Omental fat pad (tissue), 4 donors: ENCODE measurements at places on chromosomes 4 and X.

DNA sequence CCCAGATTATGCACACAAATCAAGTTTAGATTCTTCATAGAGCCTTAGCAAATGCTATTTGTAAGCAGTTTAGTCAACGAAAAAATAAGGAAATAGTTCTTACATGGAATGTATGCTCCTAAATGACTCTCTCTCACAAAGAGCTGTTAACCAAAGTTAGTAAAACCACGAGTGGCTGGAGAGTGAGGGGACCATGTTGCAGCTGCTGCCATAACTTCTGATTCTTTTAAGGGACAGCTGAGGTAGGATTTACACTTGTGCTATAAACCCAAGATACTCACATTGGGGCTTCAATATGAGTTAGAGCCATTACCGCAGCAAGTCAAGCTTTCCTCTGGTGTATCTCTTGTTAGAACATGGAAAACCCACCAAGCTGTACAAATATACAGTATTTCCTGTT lies 2.7 kb downstream of the DOCK11 start:
- no peak for DNase-seq

DNA sequence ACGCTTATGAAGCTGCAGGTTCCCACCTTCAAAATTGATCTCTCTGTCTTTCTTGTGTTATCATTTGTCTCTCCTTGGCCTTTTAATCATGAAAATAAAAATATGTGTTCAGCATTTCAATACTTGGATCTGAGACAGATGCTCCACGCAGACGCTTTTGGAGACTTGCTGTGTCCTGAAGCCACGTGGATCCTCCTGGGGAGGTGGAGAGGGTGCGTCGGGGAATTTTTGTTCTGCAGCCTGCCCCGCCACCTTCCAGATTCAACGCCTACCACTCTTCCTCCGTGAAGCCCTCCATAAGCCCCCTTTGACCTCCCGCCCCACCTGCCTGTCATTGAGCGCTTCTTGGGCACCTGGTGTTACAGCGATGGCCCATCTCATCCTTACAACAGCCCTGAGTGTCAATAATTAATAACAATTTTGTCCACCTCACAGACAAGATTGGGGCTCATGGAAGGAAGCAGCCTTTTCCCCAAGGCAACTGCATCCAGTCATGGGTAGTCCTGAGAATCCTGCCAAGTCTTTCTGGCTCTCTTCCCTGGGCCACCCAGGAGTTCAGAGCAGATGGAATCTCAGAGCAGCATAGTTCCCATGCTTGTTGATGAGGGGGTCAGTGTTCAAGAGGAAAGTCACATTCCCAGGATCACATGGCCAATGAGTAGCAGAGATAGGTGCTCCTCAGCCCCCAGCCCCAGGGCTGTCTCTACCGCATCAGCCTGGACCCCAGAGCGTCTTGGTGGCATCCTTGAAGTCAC lies 172.6 kb upstream of the PSAPL1 start:
- no peak for DNase-seq

DNA sequence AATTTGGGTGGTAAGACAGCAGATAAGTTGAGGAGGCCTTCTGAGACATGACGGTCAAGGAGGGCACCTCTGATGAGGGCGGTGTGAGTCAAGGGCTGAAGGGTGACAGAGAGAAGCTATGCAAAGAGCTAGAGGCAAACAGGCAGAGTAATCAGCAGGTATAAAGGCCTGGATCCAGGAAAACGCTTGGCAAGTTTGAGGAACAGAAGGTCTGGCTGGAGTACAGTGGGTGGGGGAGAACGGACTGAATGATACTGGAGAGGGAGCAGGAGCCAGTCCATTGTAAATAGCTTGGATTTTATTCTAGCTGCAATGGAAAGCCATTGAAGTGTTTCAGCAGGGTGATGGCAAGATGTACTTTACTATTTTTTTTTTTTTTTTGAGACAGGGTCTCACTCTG lies 39.3 kb downstream of the RAB33B start:
- no peak for DNase-seq

DNA sequence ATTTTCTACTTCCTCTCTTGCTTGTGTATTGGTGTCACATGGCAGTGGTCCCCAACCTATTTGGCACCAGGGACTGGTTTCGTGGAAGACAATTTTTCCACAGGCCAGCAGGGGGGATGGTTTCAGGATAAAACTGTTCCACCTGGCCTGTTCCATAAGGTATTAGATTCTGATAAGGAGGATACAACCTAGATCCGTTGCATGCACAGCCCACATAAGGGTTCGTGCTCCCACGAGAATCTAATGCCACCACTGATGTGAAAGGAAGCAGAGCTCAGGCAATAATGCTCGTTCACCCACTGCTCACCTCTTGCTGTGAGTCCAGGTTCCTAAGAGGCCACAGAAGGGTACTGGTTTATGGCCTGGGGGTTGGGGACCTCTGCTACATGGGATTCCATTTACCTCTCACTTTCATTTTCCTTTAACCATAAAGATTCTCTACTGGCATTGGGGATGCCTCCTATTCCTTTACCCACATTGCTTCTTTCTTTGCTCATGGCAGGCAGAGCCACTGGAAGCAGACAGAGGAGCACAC lies 38.1 kb downstream of the SEC31A start:
- no peak for DNase-seq

DNA sequence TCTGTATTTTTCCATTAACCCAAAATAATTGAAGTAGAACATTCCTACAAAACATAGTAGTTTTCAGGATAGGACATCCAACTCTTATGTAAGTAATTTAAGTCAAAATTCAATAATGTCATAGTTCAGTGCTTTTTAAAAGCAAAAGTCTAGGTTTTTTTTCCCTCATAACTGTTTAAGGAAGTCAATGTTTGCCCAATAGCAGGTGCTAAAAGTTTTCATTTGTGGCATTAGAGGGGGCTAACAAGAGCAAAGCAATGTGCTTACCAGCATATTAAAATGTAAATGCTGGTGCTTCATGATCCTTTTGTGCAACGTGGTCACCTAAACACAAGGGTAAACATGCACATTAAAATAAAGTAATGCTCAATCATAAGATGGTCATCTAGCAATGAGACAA lies 155.2 kb upstream of the PPP1R2C start:
- no peak for DNase-seq

GRCh38 chr4:40990236-40990898 lies 224.0 kb downstream of the APBB2 start:
- DNase-seq = no peak

GRCh38 chr4:13537011-13537831 lies 7.1 kb downstream of the NKX3-2 start:
- no peak for DNase-seq

GRCh38 chr4:166482758-166483157 lies 609.7 kb downstream of the TLL1 start:
- no peak for DNase-seq

- DNase-seq = no peak
Measured at GRCh38 chr4:16384576-16384975, 158.3 kb upstream of the TAPT1 start.

GRCh38 chrX:103073467-103073866 lies 9.5 kb upstream of the BEX1 start:
- DNase-seq = no peak

GRCh38 chrX:31459361-31459760 lies 387.5 kb upstream of the FTHL17 start:
- DNase-seq = no peak

DNA sequence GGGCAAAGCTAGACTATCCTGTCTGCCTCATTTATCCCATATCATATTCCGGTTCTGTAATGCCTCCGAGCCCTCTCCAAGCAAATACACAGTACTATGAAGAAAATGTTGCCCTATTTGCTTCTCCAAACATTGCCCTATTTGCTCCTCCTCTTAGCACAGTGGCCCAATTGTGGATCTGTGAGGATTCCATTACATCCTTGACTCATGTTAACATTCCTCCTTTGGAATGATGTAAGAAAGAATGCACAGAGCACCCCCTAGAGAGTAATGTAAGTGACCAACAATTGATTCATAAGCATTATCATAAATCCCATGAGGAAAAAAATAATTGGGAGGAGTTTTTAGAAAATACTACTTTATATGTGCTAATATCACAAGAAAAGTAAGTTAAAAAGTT lies 11.3 kb upstream of the BTC start:
- no peak for DNase-seq

- no peak for DNase-seq
Measured at GRCh38 chr4:76434901-76435527, at the start of gene SHROOM3. SHROOM3 (plus strand) TSS chr4:76435229; CDS start chr4:76436053, 824 bp downstream.

DNA sequence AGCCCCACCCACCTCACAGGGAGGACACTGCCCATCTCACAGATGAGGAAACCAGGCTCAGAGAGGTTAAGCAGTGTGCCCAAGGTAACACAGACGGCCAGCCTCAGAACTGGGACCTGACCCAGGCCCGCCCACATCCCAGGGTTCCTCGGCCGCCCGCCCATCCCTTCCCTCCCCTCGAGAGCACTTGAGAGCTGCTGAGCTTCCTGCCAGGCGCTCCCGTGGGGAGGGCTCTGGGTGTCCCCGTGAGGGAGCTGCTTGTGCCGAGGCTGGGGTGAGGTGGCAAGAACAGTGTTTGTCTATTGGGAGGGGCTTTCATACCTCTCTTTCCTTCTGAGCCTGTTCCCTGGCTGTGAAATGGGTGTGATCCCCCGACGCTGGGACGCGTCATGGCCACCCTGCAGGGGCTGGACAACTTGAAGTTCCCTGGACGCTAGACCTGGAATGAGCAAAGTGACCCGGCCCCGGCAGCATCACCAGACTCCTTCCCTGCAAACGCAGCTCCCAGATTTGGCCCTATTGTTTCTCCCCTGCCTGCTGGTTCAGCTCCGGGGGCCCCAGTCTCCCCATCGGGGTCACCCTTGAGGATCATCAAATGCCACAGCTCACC lies 204.9 kb downstream of the AFAP1 start:
- DNase-seq = no peak

DNA sequence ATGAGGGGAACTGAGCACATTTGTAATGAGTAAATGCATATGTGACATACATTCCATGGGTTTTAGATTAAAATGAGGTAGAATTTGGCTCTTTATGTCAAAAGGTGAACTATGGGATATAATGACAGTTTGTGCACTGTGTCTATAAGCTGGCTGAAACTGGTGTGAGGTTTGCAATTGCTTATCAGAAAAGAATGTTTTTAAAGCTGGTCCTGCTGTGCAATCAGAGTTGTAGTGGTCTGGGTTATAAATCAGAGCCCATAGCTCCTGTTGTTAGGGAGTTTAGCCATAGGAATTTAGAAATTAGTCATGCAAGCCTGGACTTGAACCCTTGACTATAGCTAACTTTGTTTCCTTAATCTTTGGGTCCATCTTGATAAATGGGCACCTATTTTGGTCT lies 23.1 kb upstream of the GATB start:
- DNase-seq = no peak

DNA sequence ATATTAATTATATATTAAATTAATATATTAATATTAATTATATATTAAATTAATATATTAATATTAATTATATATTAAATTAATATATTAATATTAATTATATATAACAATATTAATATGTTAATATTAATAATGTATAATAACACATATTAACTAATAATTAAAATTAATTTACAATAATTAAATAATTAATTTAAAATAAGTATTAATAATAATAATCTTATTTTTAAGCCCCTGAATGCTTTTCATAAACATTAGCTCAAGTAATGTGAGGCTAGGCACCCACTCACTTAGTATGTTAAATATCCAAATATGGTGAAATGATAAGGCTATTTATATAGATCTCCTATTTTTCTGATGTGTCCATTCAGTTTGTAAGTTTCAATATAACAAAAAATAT lies 26.9 kb downstream of the NKX6-1 start:
- no peak for DNase-seq

DNA sequence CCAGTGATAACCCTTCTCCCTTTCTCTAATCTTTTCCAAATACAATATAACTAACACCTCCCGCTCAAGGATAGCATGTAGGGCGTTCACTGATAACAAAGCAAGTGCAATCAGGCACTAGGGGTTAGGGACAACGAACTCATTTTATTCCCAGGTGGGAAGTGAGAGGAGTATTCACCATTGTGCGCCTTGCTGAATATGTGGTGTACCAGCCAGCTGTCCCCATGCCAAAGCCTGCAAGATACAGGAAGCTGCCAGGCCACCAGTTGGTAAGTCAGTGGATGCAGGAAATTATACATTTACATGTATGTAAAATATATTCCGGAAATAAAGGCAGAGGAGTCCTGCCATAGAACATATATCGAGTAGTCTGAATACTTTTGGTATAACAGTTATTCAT lies 6.3 kb upstream of the HPRT1 start:
- DNase-seq = no peak

DNA sequence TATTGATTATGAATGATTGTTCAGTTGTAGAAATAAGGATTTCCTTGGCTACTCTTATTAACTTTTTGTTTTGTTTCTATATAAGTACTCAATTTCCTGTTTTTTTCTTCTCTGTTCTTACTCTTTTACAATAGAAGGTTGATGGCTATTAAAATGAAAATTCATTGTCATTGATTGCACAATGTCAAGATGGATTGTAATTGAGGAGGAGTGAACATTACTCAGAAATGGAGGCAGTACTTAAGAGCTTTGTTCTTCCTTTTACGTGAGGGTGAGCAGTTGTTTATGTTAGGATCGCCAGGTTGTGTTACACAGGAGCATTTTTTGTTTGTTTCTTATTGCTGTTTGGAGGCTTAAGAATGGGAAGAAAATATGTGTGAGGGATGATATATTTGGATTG lies 2062.4 kb downstream of the ARAP2 start:
- no peak for DNase-seq

GRCh38 chr4:186192066-186192612 lies 772 bp downstream of the CYP4V2 start:
- DNase-seq = peak; percentile 25

GRCh38 chr4:168488869-168489274 lies 8.0 kb upstream of the PALLD start:
- DNase-seq = no peak

DNA sequence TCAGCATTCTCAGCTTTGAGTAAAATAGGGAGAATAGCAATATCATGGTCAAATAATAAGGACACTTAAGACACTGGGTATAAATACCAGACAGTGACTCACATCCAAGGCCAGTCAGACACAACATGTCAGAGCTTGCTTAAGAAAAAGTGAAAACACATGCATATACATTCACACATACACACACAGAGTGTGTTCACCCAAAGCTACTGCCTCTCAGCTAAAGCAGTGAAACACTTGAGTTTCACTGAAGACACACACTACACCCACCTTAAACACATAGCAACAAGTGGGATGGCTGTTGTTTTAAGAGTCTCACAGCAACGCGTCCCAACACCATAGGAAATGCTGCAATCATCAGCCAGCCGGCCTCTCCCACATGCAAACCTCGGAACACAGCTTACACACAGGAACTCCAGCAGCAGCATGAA lies 14.4 kb downstream of the SHROOM4 start:
- DNase-seq = no peak

DNA sequence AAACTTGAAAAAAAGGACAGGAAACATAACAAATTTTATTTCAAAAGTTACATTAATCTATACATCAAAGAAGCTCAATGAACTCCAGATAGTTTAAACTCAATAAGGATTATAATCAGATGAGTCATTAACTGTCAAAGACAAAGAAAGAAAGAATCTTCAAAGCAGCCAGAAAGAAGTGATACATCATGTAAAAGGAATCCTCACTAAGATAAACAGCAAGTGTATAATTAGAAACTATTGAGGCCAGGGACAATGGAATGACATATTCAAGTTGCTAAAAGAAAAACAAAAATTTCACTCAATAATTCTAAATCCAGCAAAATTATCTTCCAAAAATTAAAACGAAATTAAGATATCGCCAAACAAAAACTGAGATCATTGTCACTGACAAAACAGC lies 161.6 kb upstream of the NWD2 start:
- no peak for DNase-seq

GRCh38 chr4:150976478-150977118 lies 38.5 kb downstream of the LRBA start:
- DNase-seq = no peak
